ENCODE measurements at places on chromosomes 1 and 21.

GRCh38 chr1:76933847-76934815 is 66.9 kb downstream of the ST6GALNAC5 start:
- DNase-seq, result no peak

DNA sequence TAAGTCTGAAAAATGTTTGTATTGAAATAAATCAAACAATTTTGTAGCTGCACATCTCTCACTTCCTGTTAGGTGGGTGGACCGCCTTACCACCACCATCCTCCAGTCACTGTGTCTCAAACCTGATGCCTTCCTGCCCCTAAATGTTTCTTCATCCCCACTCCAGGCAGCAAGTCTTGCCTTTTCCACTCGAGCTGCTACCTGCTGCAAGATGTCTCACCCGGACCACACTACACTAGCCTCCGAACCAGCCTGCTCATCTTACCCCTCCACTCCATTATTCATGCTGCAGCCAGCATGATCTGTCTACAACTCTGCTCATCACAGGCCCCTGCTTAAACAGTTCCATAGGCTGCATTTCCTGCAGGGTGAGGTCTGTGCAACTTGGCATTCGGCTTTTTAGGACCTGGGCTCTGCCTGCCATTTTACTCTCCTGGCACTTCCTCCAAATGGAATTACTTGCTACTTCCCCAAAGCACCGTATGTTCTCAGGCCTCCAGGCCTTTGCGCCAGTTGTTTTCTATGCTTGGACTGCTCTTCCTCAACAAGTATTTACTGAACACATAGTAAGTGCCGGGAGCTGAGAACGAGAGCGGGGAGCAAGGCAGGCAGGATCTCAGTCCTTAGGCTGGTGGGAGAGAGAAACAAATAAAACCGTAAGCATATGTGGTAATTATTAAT is 5.2 kb upstream of the SF3A3 start:
- no peak for DNase-seq

DNA sequence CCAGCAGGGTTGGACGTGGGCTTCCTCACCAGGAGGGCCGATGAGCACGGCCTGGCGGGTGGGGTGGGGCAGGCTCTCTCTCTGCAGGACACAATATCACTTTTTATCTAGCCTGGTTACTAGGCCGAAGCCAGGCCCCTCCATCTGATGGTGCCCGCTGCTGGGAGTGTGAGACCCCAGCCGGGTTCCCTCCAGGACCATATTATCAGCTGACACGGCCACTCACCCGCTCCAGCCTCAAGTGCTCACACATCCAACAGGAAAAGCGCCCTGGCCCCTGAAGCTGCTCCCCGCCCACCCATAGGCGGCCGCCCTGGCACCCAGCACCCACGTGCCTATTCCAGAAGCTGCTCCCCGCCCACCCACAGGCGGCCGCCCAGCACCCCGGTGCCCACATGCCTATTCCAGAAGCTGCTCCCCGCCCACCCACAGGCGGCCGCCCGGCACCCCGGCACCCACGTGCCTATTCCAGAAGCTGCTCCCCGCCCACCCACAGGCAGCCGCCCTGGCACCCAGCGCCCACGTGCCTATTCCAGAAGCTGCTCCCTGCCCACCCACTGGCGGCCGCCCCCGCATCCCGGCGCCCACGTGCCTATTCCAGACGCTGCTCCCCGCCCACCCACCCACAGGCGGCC is 5.0 kb downstream of the SLC19A1 start:
- DNase-seq, result no peak

GRCh38 chr1:62325681-62326080 is 6.4 kb upstream of the KANK4 start:
- no peak for DNase-seq

GRCh38 chr1:116343019-116343418 is 30.0 kb upstream of the ATP1A1 start:
- no peak for DNase-seq

DNA sequence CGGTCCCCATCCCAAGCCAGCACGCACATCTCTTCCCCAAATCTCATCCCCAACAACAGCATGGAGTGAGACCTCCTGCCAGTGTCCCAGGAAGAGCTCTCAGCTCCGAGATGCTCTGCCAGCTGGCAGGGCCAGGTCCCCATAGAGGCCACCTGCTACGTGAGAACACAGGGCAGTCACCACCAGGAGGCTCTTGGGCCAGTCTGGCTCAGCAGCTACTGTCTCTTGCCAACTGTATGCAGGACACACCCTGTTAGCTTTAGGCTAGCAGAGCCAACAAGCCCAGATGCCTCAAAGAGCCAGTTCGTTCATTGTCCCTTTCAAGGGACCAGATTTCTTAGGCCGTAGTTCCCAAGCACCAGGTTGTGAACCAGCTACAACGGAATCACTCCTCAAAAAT is 36.9 kb downstream of the FBXO2 start:
- DNase-seq, result no peak

- no peak for DNase-seq
Measured at GRCh38 chr1:206657751-206658150, 22.4 kb downstream of the DYRK3 start.

GRCh38 chr1:241869022-241869421 is 21.0 kb downstream of the EXO1 start:
- no peak for DNase-seq

GRCh38 chr1:154824179-154825000 is 45.7 kb downstream of the KCNN3 start:
- no peak for DNase-seq

GRCh38 chr1:97414682-97415312 is 506.0 kb downstream of the DPYD start:
- DNase-seq, result no peak

DNA sequence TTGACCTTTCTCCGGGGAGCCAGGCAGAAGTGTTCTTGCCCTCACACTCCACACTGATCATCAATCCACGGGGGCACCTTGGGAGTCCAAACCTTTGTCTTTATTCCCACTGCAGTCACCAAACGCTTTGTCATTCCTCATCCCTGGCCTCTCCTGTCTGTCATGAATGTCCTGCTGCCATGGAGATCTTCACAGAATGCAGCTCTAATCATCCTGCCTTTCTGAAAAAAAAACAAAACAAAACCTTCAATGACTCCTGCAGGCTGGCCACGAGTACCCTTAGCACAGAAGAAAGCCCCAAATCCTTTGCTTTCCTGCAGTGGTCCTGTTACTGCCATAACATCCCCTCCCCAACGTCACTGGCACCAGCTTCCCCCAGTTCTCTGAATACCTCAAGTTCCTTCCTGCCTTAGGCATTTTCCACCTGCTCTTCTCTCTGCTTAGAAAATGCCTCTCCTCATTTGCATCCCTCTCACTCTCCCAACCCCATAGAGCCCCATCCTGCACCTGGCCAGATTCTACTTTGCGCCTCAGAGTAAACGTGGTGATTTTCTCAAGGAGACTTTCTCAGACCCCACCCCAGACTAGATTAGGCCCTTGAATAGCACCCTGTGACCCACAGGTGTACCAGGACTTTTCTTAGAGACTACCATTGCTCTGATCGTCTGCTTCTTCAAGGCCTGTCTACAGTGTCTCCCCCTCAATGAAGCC is 131.2 kb downstream of the AK5 start:
- DNase-seq, result no peak

GRCh38 chr1:160578525-160579191 is 638 bp downstream of the CD84 start:
- DNase-seq, result no peak

DNA sequence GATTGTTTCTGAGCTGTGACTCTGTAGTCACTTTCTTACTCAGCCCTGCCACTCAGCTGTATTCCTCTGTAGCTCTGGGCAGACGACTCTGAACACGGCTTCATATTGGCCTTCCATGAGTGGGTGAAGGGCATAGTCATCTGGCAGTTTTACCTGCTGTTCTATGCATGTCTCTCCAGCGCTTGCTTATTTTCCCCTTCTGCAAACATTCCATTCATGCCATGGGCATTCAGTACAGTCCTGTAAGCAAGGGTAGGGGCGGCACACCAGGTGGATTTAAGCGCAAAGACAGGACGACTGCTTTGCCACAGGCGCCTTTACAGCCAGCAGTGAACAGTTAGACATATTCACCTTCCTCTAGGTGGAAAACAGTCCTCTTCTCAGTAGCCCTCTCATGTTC is 4.4 kb upstream of the WDR26 start:
- no peak for DNase-seq

- no peak for DNase-seq
Measured at GRCh38 chr1:36257375-36257767, 33.1 kb downstream of the THRAP3 start.

DNA sequence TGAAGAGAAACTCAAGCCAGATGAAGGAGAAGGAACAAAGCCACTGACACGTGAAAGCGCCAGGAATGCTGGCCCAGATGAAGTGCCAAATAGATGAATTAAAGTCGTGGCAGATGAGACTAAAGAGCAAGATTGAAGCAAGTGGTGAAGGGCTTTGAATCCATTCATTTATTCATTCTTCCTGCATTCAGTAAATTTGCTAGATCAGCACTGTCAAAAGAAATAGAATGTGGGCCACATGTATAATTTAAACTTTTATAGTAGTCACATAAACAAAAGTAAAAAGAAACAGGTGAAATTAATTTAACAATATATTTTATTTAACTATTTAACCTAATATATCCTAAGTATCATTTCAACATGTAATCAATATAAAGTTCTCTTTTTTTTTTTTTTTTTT is 135.6 kb downstream of the ZZZ3 start:
- DNase-seq, result no peak

DNA sequence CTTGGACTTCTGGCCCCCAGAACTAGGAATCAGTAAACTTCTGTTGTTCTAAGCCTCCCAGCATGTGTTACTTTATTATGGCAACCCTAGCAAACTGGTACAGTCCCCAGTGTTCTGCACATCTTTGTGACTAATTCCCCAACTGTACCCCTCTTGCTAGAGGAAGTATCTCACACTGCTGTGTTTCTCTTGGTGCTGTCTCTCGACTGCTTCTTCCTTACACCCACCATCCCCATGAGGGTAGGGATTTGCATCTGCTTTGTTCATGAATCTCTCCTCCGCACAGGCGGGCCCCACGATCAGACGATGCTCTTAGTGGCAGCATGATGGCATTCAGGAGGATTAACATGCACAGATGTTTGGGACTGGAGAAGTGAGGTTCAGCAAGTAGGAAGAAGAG is 46.7 kb downstream of the CLIC6 start:
- DNase-seq, result no peak

GRCh38 chr1:51569284-51570062 is 47.4 kb upstream of the OSBPL9 start:
- DNase-seq, result no peak

- DNase-seq, result no peak
Measured at GRCh38 chr1:185564816-185565215, 169.4 kb upstream of the HMCN1 start.

DNA sequence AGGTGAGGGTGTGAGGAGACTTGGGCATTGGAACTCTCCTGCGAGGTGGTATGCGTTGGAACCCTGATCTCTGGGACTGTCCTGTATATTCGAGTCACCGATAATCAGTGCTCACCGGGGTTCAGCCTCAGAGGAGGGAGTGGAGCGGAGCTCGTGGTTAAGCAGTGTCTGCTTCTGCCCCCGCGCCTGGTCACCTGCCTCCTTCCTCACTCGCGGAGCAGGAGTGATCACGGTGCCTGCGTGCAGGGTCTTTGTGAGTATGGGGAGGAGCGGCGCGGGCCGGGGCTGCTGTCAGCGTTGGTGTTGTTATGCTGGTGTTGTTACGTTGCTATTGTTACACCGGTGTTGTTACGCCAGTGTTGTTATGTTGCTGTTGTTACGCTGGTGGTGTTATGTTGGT is 23.3 kb downstream of the H6PD start:
- no peak for DNase-seq

- DNase-seq, result no peak
Measured at GRCh38 chr1:72937905-72938304, 655.6 kb upstream of the NEGR1 start.

DNA sequence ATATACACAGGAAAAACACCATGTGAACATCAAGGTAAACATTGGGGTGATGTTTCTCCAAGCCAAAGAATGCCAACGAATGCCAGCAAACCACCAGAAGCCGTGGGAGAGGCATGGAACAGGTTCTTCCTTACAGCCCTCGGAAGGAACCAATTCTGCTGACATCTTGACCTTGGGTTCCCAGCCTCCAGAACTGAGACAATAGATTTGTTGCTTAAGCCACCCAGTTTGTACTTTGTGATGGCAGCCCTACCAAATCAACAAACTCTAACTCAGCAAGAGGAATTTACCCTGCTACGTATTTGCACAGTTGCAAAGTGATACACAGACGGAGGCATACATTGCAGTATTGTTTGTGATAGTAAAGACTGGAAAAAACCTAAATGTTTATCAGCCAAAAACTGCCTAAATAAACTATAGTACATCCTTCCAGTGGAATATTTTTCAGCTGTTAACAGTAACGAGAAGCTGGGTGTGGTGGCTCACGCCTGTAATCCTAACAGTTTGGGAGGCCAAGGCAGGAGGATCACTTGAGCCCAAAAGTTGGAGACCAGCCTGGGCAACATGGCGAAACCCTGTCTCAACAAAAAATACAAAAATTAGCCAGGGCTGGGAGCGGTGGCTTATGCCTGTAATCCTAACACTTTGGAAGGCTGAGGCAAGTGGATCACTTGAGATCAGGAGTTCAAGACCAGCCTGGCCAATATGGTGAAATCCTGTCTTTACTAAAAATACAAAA is 12.5 kb upstream of the ZC3H12A start:
- no peak for DNase-seq
